Body of pancreas (tissue), 4 donors: ENCODE measurements at places on chromosomes 16 and 17. TPM values are rescaled to one million over a fixed set of nuclear protein-coding genes. Genes with fewer than 3 reads are reported as not detected.

GRCh38 chr16:13113741-13114140 lies 212.3 kb downstream of the SHISA9 start:
- no peak for DNase-seq

GRCh38 chr16:80902306-80903110 lies 98.1 kb upstream of the CDYL2 start:
- DNase-seq: no peak

- DNase-seq: no peak
Measured at GRCh38 chr17:51640108-51640622, 379.8 kb downstream of the UTP18 start.

DNA sequence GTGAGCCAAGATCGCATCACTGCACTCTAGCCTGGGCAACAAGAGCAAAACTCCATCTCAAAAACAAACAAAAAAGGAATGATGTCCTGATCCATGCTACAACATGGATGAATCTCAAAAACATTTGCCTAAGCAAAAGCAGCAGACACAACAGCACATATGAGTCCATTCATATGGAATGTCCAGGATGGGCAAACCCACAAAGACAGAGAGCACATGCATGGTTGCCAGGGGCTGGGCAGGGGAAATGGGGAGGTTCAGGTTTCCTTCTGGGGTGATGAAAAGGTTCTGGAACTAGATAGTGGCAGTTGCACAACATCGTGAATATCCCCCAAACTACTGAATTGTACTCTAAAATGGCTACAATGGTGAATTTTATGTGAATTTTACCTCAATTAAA lies 35.3 kb upstream of the RAI1 start:
- no peak for DNase-seq

FNDC8 gene
- not detected for total RNA-seq
